NCI-H460 (cell line): ENCODE measurements at places on chromosomes 7 and 10. TPM values are rescaled to one million over a fixed set of nuclear protein-coding genes. Genes with fewer than 3 reads are reported as not detected.
A peak's percentile ranks its signal among the peaks of the same experiment; 100 is the strongest.

DNA sequence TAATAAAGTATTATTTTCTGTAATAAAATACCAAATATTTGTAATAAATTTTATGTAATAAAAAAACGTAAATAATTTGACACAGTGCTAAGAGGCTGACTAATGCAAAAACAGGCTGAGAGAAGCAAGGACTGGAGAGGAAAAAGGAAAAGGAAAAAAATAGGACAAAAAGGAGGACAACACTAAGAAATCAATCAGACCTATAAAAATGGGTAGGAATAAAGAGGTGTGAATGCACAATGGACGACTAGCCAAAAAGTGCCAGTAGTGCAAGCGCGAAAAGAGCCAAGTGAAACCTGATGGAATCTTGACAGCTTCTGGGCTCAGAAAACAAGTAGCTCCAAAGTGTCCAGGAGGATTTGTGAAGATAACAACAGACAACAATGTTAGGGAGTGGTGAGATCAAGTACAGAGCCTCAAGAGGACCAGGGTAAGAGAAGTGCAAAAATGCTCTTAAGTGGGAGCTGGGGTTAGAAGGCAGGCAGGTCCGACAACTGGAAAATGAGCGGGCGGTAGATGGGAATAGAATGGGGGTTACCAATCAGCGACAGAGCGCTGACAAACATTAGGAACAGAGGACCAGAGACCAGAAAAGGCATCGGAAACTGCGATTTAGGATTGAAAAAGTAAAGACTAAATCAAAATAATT, 1.2 kb downstream of the BRAF start:
- DNase-seq, result no peak

GRCh38 chr7:27970350-27970749, 210.2 kb downstream of the JAZF1 start:
- DNase-seq, result no peak

GRCh38 chr10:89332123-89332633, 4.4 kb downstream of the IFIT3 start:
- no peak for DNase-seq

DNA sequence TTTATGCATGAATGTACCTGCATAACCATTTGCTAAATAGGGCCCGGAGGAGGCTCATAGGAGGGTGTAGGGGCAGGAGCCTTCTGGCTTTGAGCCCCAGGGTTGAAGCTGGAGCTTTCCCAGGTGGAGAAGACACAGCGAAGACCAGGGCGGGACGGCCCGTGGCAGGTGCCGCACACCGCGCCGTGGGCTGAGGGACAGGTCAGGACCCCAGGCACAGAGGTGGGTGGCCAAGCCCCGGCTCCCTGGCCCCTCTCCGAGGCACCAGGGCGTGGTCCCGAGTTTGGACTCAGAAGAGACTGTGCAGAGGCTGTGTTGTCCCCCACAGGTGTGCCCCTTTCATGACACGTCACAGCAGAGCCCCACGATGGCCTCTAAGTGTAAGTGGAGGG, 56.5 kb downstream of the PWWP2B start:
- no peak for DNase-seq

DNA sequence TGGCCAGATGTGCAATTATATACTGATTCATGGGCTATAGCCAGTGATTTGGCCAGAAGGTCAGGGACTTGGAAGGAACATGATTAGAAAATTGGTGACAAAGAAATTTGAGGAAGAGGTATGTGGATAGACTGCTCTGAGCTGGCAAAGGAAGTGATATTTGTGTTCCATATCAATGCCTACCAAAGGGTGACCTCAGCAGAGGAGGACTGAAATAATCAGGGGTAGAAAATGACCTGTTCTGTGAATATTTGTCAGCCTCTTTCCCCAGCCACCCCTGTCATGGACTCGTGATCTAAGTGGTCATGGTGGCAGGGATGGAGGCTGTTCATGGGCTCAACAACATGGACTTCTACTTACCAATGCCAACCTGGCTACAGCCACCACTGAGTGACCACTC, 47.0 kb downstream of the PTPRE start:
- DNase-seq, result no peak

GRCh38 chr10:130018265-130018664, 54.2 kb upstream of the EBF3 start:
- DNase-seq, result no peak

DNA sequence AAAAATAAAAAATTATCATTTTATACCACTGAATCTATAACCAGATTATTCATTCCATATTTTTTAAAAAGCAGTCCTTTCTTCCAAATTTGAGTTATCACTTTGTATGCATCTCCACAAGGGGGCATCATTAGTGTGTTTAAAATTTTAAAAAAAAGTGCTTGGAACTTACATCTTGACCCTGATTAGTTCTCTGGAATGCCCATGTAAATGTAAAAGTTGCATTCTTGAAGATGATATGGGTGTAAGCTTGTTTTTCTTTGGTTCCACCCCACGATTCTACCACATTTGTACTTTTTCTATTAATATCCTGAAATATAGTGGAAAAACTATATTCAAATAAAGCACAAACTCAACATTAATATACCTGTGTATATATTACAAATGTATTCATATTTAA, 144.9 kb downstream of the ELAPOR2 start:
- no peak for DNase-seq

DNA sequence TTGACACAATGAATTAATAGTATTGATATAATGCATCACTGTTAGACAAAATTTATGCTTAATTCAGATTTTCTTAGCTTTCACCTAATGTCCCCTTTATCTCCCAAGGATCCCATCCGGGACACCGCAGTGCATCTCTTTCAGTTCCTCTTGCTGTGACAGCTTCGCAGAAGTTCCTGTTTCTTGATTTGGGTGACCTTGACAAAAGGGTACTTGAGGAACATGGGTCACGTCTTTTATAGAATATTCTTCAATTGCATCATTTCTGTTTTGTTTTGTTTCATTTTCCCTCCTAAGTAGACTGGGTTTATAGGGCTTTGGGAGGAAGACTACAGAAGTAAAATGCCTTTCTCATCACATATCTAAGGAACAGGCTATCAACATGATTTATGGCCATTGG, 453.2 kb downstream of the DPP6 start:
- DNase-seq, result no peak

- DNase-seq, result no peak
These were observed 252.6 kb upstream of the ANKRD30A start for GRCh38 chr10:36872702-36873393.

DNA sequence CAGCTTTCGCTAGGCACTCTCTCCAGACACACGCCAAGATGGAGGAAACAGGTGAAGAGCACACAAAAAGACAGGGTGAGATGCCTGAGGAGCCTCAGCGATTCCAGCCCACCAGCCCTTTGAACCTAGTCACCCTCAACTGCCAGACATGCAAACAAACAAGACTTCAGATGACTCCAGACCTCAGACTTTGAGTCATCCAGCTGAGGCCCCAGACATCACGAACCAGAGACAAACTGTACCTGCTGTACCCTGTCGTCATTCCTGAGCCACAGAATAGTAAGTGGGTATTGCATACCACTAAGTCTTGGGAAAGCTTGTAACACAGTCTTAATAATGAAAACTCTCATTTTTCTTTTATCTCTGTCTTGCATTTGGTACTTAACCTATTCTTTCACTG, 126.6 kb upstream of the LSM8 start:
- DNase-seq, result no peak

DNA sequence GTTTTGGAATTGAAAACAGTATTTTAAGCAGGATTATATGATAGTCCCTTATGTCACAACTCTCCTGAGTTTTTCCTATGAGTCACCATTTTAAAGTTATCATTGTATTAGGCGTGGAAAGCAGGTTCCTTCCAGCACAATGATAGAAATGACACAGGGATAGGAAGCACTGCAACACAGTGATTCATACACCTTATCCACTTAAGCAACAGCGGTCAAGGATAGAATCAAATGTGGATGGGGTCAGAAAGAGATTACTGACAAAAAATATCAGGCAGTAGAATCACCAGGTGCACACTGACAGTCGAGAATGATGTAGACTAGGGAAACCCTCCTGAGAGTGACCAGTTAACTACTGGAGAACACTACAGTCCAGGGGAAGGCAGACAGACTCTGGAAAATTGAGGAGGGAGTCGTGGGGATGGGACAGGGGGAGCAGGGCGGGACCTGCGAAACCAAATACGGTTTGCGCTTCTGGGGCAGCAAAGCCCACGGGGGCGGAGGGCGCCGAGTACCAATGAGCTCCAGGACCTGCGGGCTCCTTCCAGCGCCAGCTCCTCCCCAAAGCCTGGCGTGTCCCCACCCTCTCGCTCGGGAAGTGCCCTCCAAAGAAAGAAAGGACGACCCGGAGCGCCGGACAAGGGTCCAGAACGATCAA, 479 bp downstream of the PNPLA8 start:
- peak; percentile 11 for DNase-seq

GRCh38 chr10:105950410-105950809, 1214.1 kb downstream of the SORCS1 start:
- DNase-seq, result peak; percentile 68

DNA sequence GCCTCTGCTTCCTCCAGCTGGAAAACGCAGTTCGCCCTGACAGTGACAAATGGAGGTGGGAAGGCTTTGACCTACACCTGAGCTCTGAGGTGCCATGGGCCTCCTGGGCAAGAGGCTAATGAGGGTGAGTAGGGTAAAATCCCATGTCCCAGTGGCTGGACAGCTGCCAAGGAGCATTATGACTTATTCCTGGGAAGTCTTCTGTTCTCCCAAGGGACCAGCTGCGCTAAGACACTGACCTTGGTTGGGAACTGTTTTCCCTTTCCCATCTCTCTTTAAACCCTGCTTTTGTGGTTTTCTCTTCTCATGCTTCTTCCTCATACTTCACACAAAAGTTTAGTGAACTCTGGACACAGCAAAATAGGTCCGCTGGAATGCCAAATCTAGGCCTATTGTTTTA, 72.6 kb downstream of the COPG2 start:
- no peak for DNase-seq

- DNase-seq, result no peak
These were observed 325.6 kb downstream of the HPSE2 start for GRCh38 chr10:98910048-98910447.

DNA sequence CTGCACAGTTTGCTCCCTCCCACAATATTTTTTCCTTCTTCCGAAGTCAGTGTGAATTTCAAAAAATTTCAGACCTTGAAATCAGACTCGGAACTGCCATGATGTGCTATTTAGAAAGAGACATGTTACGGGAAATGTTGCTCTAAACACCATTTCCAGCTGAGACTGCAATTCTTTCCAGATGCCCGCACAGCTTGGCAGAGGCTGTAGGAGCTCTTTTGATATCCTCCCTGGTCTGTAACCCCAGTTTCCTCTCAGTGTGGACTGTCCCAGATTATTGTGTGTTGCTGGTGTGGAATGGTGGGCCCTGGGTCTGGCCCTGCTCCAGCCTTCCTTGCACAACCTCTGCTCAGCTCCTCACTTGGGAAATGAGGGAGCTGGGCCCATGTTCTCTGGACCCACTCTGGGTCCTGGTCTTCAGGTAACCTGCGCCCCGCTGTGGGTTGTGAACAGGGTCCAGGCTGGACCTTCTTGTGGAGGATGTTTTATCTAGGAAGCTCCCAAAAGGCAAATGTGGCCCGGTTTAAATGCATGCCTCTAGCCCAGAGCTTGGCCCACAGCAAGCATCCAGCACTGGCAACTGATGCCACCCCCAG, 172.8 kb upstream of the CXCL12 start:
- DNase-seq, result no peak

DNA sequence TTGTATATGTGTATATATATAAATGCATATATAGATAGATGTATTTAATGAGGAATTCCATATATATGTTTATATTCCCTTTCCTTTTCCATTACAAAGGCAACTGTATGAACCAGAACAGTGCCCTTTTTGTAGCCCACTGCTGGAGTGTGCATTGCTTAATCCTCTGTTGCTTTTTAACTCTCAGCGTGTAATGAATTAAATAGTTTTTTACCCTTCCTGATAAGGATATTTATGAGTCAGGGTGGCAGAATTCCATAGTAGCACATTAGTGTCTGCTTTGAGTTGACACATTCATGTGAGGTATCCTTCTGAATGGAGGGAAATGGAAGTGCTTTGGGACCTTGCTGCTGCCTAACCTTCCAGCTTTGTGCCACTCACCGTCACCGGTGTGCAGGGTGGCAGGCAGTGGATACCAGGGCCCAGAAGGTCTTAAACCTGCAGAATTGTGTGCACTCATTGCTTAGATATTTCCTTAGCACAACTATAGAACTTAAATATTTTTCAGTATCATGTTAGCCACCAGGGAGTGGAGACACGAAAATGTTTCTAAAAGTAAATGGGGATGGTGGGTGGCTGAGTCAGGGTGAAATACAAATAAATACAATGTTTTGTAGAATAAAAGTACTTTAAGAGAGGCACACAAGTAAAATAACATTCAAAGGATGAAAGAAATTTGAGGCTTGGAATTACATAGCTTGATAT, 117.9 kb downstream of the SND1 start:
- no peak for DNase-seq

- DNase-seq, result no peak
These were observed 68.8 kb downstream of the PCGF5 start for GRCh38 chr10:91289305-91289704.

DNA sequence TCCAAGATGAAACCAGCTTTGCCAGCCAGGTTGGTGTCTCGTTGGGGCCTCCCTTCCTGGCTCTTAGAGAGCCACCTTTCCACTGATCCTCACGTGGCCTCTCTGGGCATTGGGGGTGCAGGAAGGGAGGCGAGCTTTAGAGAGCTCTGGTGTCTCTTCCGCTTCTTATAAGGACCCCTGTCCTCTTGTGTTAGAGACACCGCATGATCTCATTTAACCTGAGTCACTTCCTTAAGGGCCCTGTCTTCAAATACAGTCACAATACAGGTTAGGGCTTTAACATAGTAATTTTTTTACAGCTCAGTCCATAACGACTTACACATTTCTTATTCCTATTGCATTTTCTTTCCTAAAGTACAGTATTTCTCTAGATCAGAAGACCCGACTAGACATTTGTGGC, 535.8 kb downstream of the SDK1 start:
- DNase-seq, result no peak

The EDRF1 gene
- total RNA-seq, result 21.8 and 24.9 TPM in 2 replicates

The LIPK gene
- not detected in 2 replicates for total RNA-seq

The POU6F2 gene
- not detected in 2 replicates for total RNA-seq

The DLX6 gene
- 0.12 and 0.17 TPM in 2 replicates for total RNA-seq

The PALD1 gene
- 6.2 and 6.6 TPM in 2 replicates for total RNA-seq

The GIMAP7 gene
- total RNA-seq, result not detected in 2 replicates

The STOX1 gene
- 1.6 and 1.8 TPM in 2 replicates for total RNA-seq

The GIMAP8 gene
- total RNA-seq, result not detected in 2 replicates

The RTKN2 gene
- total RNA-seq, result 2.8 and 4.0 TPM in 2 replicates

The SEMA3E gene
- total RNA-seq, result 23.3 and 23.9 TPM in 2 replicates
